Activated CD8-positive, alpha-beta T cell treated with anti-CD3 and anti-CD28 coated beads, Interleukin-2, amount 10 ng/mL, durations not matched to agents 7 days and 5 days (primary cell): ENCODE measurements at places on chromosomes 2 and 18. TPM values are rescaled to one million over a fixed set of nuclear protein-coding genes. Genes with fewer than 3 reads are reported as not detected.

Gene ARHGAP15
- total RNA-seq: 154 TPM

Gene CFC1
- not detected for total RNA-seq

Gene RTP5
- not detected for total RNA-seq

Gene CDCA7
- total RNA-seq: 119 TPM

Gene SERPINB3
- not detected for total RNA-seq

Gene EHD3
- 0.21 TPM for total RNA-seq

Gene ZNF396
- 0.32 TPM for total RNA-seq

Gene G6PC2
- total RNA-seq: not detected

Gene RGPD3
- total RNA-seq: 0.24 TPM

Gene DLX1
- not detected for total RNA-seq

Gene NPPC
- total RNA-seq: 1.4 TPM

Gene SPRED2
- 12.7 TPM for total RNA-seq

Gene DHRS9
- not detected for total RNA-seq

Gene RAMP1
- 5.8 TPM for total RNA-seq

Gene DCDC2C
- total RNA-seq: not detected

Gene SOCS6
- 0.92 TPM for total RNA-seq

Gene RNPEPL1
- 113 TPM for total RNA-seq

Gene UGT1A7
- not detected for total RNA-seq

Gene POMC
- 2.1 TPM for total RNA-seq

Gene MPP4
- not detected for total RNA-seq

Gene ABCG8
- total RNA-seq: not detected

Gene ATP6V1C2
- total RNA-seq: not detected

Gene PLEKHA3
- total RNA-seq: 23.1 TPM

Gene ERCC3
- 61.7 TPM for total RNA-seq

Gene PKP4
- total RNA-seq: 35.8 TPM

Gene CD28
- 27.2 TPM for total RNA-seq

Gene SCN2A
- 0.05 TPM for total RNA-seq

Gene ZNF892
- 3.8 TPM for total RNA-seq

Gene OTOS
- not detected for total RNA-seq

Gene RSAD2
- 72.4 TPM for total RNA-seq

Gene EMILIN1
- total RNA-seq: 1.1 TPM

Gene GBX2
- not detected for total RNA-seq

Gene ITPRIPL1
- 43.5 TPM for total RNA-seq

Gene CABYR
- 1.1 TPM for total RNA-seq

Gene HJURP
- total RNA-seq: 128 TPM

Gene FOXD4L1
- 0.21 TPM for total RNA-seq

Gene APOB
- total RNA-seq: not detected

Gene HRH4
- total RNA-seq: not detected

Gene TRIB2
- 52.7 TPM for total RNA-seq
